ENCODE measurements at places on chromosomes 1 and 21. TPM values are rescaled to one million over a fixed set of nuclear protein-coding genes. Genes with fewer than 3 reads are reported as not detected.

LYPLA2 gene
- polyA plus RNA-seq = 75.7 TPM

ITLN2 gene
- 1.9 TPM for polyA plus RNA-seq

KDM1A gene
- 84.0 TPM for polyA plus RNA-seq

ATAD3B gene
- polyA plus RNA-seq = 21.8 TPM

DMBX1 gene
- not detected for polyA plus RNA-seq

NPL gene
- polyA plus RNA-seq = 28.0 TPM

PIK3R3 gene
- polyA plus RNA-seq = 7.4 TPM

SH3D21 gene
- 24.2 TPM for polyA plus RNA-seq

PTPN7 gene
- polyA plus RNA-seq = 4.4 TPM

FAM72B gene
- polyA plus RNA-seq = 1.8 TPM

- DNase-seq = no peak
These were observed 1333.9 kb downstream of the AMY1C start for GRCh38 chr1:105083611-105084010.

- no peak for DNase-seq
These were observed 144.2 kb downstream of the KCNK2 start for GRCh38 chr1:215226757-215227156.

DNA sequence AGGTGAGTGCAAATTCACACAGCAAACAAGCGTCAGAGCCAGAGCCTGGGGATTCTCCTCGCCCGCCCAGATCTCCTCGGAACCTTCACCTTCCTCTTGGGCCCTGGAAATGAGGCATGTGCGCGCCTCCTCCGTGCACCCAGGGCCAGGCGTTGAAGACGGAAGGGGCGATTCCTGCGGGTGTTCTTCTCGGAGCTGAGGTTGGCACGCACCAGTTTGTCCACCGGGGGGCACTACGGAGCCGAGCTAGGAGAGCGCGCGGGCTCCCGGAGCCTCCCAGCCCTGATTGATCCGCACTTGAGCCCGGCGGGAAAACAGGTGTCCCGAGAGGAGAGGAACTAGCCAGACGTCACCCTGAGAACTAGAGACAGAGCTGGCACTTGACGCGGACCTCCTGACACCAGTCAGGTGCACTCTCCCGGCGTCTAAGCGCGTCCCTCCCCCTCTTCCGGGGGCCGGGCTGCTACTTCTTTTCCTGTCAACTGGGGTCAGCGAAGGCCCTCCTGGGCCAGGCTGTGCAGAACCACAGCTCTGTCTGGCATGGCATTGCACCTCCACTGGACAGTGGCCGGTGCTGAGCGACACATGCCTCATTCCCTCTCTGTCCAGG, 18.3 kb upstream of the SERINC2 start:
- peak; percentile 91 for DNase-seq

DNA sequence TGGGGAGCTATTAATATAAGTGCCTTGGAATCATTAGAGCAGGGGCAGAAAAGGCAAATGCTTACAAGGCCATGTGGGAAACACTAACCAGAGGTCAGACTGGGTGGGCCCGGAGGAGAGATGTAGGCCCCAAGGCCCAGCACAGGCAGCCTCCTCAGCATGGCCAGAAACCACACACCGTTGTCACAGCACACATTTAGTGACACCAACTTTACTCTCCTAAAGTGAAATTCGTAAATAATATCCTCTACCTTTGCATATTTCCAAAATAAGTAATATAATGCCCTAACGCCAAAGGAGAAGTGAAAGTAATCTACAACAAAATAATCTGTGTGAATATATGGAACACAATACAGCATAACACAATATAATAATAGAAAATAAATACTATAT, 62.6 kb downstream of the KIF21B start:
- DNase-seq = no peak

DNA sequence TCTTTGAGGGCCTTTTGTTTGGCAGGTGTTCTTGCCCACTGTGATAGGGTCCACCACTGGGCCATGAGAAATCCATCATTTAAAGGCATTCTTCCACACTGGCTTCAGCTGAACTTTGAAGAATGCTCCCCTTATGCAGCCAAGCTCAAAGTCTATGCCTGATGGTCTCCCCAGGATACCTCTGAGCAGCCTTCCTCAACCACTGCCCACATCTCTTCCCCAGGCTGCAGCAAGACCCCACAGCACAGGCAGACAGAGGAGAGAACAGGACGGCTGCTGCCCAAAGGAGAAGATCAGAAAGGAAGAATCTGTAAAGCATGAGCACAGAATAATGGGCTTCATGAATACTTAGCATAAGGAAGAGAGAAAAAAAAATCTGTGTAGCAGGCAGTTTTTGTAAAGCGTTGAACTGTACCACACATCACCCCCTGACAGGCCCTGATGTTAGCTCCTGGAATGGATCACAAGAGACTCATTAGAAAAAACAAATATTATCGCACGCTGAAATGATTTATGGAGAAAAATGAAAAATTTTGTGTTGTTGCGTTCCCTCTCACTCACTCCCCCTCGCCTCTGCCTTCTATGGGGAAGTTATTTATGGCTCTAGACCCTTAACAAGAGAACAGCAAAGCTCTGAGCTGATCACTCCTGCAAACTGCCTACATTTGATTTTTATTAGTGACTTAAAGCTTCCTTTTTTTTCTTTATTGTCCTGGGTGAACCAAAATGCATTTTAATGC, 134.1 kb downstream of the TMEM53 start:
- DNase-seq = no peak

DNA sequence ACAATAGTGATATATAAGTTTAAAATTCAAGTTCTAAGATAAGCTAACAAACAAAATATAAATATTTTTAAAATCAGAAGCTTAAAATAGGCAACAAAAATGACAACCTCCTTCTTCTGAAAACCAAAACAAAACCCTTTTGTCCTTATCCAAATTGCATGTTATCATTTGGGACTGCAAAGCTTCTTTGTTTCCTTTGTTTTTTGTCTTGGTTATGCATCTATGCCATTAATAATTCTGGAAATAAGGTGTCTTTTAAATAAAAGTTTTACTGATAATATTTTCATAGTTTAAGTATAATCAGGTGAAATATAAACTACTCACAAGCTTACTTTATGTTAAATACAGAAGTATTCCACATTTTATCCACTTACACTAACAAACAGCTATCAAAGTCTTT, 20.5 kb downstream of the ADSS2 start:
- DNase-seq = no peak

- DNase-seq = no peak
These were observed 8.0 kb downstream of the RAB29 start for GRCh38 chr1:205767248-205767647.

- DNase-seq = no peak
These were observed 3.8 kb downstream of the GFI1 start for GRCh38 chr1:92482665-92483609.

- no peak for DNase-seq
These were observed 378.9 kb downstream of the DUSP10 start for GRCh38 chr1:221363039-221363438.

DNA sequence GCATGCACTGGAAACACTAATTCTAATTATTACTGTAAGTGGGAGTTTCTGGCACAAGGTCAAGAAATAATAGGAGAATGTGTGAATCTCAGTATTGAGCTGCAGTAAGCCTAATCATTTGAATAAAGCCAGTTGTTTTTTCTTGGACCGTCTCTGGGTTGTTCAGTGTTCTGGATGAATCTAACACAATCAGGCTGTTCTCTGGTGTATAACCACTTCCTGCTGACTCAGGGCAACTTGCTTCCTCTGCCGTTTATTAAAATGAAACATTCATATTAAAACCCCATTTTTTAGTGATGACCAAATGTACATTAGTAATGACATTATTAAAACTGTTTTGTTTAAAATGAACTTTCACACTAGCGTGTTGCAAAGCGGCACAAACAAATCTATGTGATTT, 273.1 kb upstream of the SNX7 start:
- no peak for DNase-seq

- no peak for DNase-seq
These were observed 52.6 kb downstream of the KIF21B start for GRCh38 chr1:200970771-200971427.

GRCh38 chr1:15959424-15959823, 16.5 kb downstream of the ZBTB17 start:
- no peak for DNase-seq

- DNase-seq = no peak
These were observed 13.5 kb downstream of the CR1L start for GRCh38 chr1:207658408-207658807.

DNA sequence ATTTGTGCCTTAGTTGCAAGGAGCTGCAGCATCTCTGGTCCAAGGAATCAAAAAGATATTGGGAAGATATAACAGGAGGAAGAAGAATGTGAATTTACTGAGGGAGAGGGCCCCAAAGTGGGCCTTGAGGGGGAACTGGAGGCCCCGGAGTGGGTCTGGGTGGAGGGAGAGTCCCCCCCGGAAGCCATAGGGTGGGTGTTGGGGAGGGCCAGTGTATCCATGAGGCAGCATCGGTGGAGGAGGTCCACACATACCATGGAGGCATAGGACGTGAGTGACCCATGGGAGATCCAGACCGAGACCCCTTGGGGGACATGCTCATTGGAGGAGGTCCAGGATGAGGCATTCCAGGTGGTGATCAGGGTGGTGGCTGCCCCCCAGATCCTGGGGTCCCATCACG, 708 bp upstream of the C1orf167 start:
- no peak for DNase-seq

DNA sequence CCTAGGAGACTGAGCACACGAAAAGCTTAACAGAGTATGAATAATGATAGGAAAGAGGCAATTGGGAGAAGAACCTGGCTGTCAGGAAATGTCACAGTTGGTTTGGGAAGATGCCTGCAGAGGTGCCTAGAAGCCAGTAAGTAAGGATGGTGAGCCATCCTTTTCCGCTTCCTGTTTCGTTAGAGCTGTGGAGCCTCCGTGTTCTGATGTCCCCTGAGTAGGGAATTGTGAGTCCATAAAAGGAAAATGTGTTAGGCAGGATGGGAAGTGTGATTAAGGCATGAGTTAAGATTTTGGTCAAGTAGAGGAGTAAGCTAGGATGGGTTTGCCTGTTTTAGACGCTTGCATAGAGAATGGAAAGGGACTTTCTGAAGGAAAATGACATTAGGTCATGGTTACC, 9.0 kb downstream of the CLIC4 start:
- no peak for DNase-seq

- DNase-seq = peak; percentile 2
These were observed 580.6 kb downstream of the PLA2G4A start for GRCh38 chr1:187409341-187409740.

DNA sequence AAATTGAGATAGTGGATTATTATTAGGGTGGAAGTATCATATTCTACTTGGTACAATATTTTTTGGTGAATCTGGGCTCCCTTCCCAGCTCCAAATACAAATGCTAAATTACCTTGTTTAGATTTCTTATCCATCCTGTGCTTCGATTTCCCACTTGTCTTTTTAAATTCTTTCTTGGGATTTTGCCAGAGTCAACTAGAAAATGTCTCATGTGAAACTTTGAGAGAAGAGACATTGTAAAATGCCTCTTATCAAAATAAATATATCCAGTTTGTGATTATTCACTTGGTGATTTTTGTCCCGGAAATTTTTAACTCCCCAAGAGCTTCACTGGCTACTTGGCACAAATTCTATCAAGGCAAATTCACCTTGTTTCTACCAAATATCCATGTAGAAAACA, 202.0 kb downstream of the FMN2 start:
- no peak for DNase-seq

DNA sequence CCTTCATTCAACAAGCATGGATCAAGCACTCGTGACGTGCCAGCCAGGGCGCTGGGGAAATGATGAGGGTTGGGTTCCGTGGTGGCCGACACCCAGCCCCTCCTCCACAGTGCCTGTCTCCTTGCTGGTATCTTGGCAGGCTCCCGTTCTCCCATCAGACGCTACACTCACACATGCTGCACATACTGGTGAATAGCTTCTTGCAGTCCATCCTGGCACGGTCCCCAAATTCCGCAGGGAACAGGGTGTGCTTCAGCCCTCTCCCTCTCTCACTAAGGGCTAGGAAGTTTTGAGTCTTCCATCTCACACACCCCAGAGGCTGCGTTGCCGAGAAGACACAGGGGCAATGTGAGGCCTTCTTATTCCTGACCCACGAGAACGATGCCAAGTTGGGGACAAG, 10.1 kb upstream of the MEF2D start:
- DNase-seq = peak; percentile 45

- DNase-seq = no peak
These were observed at the start of gene ITLN1 for GRCh38 chr1:160885042-160885441. ITLN1 (minus strand) TSS chr1:160885180; CDS start chr1:160884877, 303 bp downstream.

Data from large intestine (tissue), 12 donors.